IMR-90 (cell line): ENCODE measurements at places on chromosomes 2 and 18.

DNA sequence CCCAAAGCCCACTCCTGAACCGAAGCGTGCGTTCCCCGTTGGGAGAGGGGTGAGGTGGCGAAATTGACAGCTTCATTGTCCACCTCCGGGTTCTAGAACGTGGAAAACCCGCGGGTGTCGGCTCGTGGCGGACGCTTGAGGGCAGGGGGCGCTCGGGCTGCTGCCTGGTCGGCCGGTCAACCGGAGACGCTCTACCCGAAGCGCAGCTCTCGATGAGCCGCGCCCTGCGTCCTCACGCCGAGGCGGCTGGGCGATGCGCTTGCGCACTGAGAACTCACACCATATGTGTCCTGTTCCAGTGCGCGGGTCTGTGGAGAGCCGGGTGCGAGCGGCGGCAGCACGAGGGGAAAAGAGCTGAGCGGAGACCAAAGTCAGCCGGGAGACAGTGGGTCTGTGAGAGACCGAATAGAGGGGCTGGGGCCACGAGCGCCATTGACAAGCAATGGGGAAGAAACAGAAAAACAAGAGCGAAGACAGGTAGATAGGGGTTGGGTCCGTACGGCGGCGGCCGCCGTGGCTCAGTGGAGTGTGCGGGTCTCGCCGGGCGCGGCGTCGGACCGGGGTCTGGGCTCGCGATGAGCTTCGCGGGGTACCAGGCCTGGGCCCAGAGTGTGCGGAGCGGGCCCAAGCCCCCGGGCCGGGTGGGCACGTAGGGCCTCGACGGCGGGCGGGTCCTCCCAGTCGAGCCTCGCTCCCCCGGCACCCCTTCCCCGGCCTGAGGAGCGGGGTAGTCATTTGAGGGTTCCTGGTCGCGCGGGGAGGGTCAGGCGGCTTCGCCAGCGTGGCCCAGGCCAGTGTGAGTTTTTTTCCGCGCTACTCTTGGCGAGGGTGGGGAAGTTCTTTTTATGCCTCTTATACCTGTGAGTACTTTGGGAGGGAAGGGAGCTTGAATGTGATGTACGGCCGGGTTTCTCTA is at the start of gene EIF5B:
Gene EIF5B (plus strand): TSS at position 277 of the 916 bp plus-strand sequence. CDS start 166 bp downstream, at position 443.
- peak; percentile 95 for DNase-seq

DNA sequence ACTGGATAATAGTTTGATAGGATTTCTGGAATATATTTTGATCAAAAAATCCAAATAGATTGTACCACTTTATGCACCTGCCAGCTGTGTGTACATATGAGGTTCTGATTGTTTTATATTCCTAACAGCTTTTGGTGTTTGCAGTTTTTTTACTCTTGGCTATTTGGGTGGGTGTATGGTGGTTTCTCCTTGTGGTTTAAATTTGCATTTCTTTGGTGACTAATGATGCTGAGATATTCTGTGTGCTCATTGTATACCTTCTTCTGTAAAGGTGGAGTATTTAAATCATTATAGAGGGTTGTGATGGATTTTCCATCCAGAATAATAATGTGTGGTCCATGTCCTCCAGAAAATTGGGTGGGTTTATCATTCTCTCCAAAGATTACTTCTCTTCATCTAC is 372.9 kb downstream of the THSD7B start:
- no peak for DNase-seq

- DNase-seq, result peak; percentile 29
Observed at GRCh38 chr2:168120730-168121129, 126.7 kb downstream of the STK39 start.

DNA sequence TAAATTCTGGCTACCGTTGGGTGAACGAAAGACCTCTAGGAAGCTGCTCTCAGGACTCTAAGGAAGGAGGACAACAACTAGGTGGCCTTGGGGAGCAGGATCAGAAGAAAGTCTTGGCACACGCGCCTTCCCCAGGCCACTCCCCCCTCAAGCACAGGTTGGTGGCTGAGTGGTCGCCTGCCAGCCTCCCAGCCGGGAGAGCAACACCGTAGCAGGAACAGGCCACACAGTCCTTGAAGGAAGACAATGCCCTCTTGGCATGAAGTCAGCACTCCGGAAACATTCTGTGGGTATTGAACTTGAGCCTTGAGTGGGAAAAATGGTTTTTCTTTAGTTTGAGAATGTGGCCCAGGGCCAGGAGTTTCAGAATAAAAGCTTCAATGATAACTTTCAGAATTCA is 87.4 kb upstream of the AGAP1 start:
- DNase-seq, result no peak

GRCh38 chr2:239846789-239847676 is 178.1 kb downstream of the NDUFA10 start:
- no peak for DNase-seq

- DNase-seq, result peak; percentile 60
Observed at GRCh38 chr2:64652231-64653108, 1.2 kb downstream of the SERTAD2 start.

- DNase-seq, result peak; percentile 88
Observed at GRCh38 chr18:49249521-49249920, 210.9 kb downstream of the DYM start.

- peak; percentile 79 for DNase-seq
Observed at GRCh38 chr2:159126432-159127022, 158.1 kb downstream of the TANC1 start.

GRCh38 chr2:230898016-230898712 is 26.9 kb downstream of the GPR55 start:
- DNase-seq, result no peak

GRCh38 chr2:39563572-39563971 is 102.1 kb upstream of the TMEM178A start:
- no peak for DNase-seq

DNA sequence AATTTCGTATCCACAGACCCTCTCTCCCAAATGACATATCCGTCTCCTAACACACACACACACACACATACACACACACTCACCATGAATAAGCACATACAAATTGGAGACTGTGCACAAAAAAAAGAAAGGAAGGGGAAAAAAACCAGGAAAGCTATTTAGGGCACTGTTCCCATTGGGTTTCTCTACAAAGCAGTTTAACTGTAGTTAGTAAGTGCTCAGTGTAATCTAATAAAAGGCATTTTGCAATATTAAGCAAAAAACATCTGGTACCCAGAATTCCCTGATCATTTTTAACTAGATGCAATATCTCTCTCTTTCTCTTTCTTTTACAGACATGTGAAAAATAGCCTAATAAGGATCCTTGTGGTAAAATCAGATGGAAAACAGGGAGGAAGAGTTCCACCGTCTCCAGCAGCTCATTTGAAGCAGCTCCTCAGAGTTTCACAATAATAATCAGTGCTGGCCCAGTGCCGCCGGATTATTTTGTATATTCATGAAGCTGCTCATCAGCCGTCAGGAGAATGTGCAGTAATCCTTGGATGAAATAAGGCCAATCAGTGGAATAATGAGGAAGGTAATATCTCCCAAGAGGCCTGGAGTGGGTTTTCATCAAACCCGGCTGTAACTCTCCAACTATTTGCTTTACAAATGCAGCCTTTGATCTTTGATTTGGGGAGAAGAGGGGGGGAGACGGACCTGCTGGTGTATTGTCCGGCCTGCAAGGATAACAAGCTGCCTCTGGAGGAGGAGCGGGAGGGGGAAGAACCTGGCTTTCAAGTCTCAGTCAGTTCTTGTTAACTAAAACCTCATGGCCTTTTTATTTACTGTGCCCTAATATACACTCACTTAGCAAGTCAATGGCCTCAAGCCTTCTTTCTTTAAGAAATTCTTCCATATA is 227.6 kb upstream of the SMIM21 start:
- DNase-seq, result no peak

- DNase-seq, result no peak
Observed at GRCh38 chr2:1020206-1020605, 69.6 kb downstream of the SNTG2 start.

DNA sequence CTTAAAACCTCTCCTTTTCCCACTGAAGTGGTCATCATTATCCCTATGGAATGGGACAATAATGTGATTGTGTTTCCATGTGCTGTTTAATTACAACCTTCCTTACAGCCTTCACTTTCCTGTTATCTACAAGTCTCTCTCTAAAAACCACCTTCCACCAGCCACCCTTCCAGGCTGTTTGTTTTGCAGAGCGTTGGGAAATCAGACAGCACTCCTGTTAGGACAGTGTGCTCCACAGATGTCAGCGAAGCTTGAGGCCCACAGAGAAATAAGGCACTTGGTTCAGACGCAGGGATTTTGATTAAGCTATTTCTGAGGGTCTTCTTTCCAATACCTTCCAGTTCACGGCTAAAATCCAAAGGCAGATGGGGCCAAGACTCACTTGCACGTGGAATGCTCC is 32.3 kb upstream of the ASPRV1 start:
- DNase-seq, result no peak

DNA sequence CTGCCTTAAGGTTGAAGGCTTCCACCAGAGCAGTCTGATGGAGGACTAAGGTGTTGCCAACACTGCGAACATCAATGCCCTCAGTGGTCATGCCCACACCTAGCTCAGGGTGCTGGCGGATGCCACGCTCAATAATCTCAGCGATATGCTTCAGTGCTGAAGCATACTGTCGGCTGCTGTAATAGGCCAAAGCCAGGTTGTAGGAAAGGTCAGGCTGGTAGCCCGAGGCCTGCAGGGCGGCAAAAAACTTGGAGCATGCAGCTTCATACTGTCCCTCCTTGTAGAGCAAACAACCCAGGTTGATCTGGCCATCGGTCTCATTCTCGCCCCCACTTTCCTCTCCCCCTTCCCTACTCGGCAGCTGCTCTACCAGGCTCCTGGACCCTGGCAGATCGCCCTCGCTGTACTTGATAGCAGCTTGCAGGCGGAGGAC is 159.4 kb downstream of the AGPS start:
- DNase-seq, result no peak

DNA sequence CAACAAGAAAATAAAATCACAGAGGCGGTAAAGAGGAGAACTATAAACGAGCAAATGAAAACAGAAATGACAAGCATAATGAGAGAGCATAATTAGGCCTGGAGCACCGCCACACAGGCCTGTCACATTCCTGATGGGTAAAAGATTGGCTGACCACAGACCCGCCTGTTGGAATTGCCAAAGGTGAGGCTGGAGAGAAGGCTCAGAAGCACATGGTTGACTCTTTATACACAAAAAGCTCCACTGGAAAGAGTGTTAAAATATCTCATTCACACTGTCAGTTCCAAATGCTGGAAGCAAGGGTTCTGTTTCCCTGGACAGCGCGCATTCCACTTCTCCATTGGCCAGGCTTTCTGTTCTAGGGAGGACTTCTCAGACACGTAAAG is 5.9 kb upstream of the LGALSL start:
- DNase-seq, result no peak

DNA sequence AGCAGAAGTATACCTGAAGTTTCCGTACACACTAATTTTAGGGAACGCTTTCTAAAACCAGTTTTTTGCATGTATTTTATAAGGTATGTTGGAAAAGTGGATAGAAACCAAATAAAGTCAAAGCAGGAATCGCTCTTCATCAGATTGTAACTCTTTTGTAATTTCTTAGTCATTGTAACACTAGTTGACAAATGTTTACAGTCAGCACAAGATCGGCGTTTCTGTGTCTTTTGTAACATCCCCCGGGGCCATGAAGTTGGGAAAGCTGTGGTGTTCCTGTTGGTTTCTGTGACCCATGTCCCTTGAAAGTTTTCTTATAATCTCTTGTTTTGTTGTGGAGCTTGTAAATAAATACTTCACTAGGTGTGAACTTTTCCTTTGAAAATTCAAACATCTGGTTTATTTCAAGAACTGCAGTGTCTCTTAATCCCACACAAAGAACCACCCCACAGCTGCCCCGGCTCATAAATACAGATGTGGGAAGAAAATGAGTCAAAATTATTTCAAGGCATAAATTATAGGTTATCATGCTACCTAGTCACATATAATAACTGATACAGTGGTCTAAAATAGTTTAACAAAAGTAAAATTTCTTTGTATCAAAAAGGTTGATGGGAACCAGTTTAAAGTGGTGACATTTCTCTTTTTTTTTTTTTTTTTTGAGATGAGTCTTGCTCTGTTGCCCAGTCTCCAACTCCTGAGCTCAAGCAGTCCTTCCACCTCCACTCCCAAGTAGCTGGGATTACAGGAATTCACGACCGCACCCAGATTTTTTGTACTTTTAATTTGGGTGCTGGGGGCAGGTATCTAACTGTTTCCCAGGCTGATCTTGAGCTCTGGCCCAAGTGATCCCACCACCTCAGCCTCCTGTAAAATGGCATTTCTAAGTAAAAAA is 751 bp upstream of the NMI start:
- peak; percentile 53 for DNase-seq

DNA sequence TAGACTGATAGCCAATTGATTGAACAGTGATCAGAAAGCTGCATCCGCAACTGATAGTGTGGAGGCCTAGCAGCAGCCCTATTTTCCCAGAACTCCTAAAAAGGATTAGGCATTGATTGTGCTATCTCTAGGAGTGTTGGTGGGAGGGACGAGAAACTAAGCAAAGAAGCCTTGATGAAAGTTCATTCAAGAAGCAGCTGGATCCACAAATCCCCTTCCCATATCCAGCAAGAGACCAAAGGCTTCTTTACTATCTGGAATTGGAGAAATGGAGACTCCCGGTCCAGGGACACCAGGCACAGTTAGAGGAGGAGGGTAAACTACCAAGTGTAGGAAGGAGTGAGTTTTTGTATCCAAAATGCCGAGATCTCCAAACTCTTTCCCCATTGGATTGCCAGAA is 151.5 kb downstream of the ALK start:
- no peak for DNase-seq

DNA sequence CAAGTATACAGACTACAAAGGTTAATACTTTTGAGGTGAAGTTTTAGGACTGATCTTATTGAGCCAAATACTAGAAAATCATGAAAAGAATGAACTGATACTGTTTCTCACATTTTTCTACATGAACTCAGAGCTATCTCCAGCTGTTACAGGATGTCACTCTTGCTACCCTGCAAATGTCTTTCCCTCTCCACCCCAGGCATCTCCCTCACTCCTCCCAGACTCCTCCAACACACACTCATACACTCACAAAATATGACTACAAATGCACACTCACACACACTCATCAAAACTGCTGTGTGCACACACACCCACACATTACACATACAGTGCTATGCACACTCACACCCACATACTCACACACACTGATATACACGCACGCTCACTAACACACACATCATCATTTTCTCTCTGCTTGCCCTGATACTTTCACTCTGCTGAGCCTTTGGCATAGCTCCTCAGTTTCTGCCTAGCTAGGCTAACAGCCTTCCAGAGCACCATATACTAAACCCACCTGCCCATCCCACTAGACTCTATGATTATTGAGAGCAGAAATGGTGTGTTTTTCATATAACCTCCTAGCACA is 273.3 kb downstream of the CD226 start:
- peak; percentile 0 for DNase-seq

GRCh38 chr2:67471681-67472080 is 74.5 kb downstream of the ETAA1 start:
- peak; percentile 73 for DNase-seq

- DNase-seq, result no peak
Observed at GRCh38 chr2:32342801-32343200, 14.0 kb upstream of the BIRC6 start.
